ENCODE measurements at places on chromosomes 7 and 10.

DNA sequence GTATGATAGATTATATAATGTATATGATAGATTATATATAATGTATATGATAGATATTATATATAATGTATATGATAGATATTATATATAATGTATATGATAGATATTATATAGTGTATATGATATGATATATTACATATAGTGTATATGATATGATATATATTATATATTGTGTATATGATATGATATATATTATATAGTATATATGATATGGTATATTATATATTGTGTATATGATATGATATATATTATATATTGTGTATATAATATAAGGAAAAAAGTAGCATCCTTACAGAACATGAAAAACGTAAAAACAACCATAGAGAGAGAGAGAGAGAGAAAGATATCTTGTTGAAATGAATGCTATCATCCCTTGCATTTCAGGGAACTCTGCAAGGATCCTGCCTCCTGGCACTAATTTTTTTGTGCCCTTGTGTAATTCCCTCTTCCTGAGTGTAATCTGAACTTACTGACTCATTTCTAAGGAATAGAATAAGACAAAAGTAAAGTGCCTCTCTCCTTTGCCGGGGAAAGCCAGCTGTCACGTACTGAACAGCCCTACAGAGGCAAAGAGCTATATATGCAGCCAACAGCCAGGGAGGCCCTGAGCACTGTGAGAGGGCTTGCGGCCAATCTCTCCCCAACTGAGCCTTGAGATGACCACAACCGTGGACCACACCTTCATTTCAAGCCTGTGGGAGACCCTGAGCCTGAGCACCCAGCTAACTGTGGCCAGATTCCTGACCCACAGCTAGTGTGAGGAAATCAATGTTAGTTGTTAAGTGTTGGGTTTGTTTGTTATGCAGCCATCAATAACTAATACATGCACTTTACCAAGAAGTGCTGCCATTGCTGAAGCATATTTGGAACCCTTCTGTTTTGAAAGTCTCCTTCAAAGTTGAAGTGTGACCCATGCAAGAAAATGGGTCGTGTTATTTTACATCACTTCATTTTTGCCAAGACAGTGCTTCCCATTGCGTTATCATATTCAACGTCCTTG, 61.1 kb upstream of the EZH2 start:
- H3K4me3 ChIP-seq: no peak overlapping the region
- no peak for DNase-seq
- H3K4me1 ChIP-seq: no peaks in the 10 kb centered on the region
- no peaks in the 10 kb centered on the region for H3K36me3 ChIP-seq

DNA sequence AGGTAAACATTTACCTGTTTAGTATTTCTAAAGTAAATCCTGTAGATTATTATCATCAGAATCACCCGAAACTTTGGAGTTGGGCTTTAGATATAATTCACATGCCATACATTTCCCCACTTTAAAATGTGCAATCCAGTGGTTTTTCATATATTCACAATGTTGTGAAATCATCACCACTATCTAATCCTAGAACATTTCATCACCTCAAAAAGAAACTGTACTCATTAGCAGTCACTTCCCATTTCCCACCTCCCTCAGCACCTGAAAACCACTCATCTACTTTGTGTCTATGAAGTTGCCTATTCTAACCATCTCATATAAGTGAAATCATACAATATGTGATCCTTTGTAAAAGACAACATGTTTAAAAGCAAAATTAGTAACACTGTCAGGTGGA, 182.6 kb downstream of the FZD1 start:
- no peak overlapping the region for H3K4me3 ChIP-seq
- peaks cover 2% of the 10 kb centered on the region for H3K27me3 ChIP-seq
- H3K36me3 ChIP-seq: no peaks in the 10 kb centered on the region
- no peak for DNase-seq
- H3K27ac ChIP-seq: no peak overlapping the region

DNA sequence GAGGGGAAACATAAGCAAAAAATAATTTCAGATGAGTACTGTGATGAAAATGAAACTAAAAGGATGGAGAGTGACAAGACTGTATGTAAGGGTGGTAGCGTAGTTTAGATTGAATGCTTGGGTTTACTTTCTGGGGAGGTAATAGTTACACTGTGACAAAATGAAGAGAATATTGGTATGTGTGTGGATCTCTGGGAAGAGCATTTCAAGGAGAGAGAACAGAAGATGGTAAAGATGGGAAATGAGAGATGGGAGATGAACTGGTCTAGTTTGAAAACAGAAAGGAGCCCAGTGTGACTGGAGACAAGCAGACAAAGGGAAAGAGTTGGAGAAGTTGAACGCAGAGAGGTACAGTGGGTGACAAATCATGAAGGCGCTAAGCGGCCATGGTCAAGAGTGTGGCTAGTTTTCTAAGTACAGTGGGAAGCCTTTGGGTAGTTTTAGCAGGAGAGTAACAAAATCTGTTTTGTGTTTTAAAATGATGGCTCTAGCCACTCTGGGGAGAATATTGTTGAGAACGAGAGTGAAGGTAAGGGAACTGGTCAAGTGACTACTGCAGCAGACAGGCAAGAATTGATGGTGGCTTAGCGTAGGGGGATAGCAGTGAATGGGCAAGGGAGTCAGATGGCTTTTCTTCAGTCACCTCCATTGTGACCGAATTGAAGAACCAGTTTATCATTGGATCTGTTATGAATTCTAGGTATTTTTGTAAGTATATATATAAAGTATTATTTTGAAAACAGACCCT, 22.6 kb downstream of the PALS2 start:
- no peak for DNase-seq
- no peak overlapping the region for H3K4me3 ChIP-seq
- H3K27me3 ChIP-seq: no peaks in the 10 kb centered on the region
- peaks cover 3% of the 10 kb centered on the region for H3K36me3 ChIP-seq
- no peaks in the 10 kb centered on the region for H3K4me1 ChIP-seq

- DNase-seq: no peak
- H3K4me3 ChIP-seq: no peak overlapping the region
- H3K27ac ChIP-seq: no peak overlapping the region
- H3K36me3 ChIP-seq: no peaks in the 10 kb centered on the region
- H3K4me1 ChIP-seq: no peaks in the 10 kb centered on the region
- H3K27me3 ChIP-seq: no peaks in the 10 kb centered on the region
These were observed 27.8 kb upstream of the DMBT1 start for GRCh38 chr10:122532601-122533296.

- H3K27ac ChIP-seq: no peak overlapping the region
- no peaks in the 10 kb centered on the region for H3K36me3 ChIP-seq
- no peaks in the 10 kb centered on the region for H3K27me3 ChIP-seq
- no peak overlapping the region for H3K4me3 ChIP-seq
These were observed 408.3 kb upstream of the MGMT start for GRCh38 chr10:129058664-129059155.

GRCh38 chr7:42967391-42967790, 35.2 kb downstream of the MRPL32 start:
- H3K4me1 ChIP-seq: no peaks in the 10 kb centered on the region
- no peaks in the 10 kb centered on the region for H3K36me3 ChIP-seq
- DNase-seq: no peak
- H3K27me3 ChIP-seq: no peaks in the 10 kb centered on the region
- H3K4me3 ChIP-seq: no peak overlapping the region

GRCh38 chr7:66557214-66558200, 71.2 kb upstream of the KCTD7 start:
- no peak overlapping the region for H3K27ac ChIP-seq
- H3K4me3 ChIP-seq: no peak overlapping the region
- H3K4me1 ChIP-seq: no peaks in the 10 kb centered on the region

- H3K36me3 ChIP-seq: no peaks in the 10 kb centered on the region
- H3K27me3 ChIP-seq: no peaks in the 10 kb centered on the region
- no peak overlapping the region for H3K4me3 ChIP-seq
- no peak overlapping the region for H3K27ac ChIP-seq
- DNase-seq: no peak
- H3K4me1 ChIP-seq: no peaks in the 10 kb centered on the region
These were observed 5.1 kb downstream of the NME8 start for GRCh38 chr7:37853468-37853867.

DNA sequence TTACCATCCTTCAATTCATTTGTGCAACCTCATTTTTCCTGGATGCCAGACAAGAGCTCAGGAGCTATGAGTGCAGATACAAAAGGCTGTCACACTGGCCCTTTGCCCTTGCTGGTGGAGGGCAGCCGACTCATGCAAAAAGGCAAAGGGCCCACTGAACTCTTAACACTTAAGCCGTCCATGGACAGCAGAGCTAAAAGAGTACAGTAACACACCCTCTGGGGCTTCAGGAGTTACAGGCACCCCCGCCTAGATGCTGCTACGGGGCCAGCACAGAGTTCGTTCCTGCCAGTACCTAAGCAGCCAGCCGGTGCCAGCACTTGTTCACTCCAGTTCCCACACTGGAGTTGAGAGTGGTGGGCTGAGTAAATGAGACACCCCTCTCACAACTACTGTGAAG, 69.9 kb upstream of the MRLN start:
- DNase-seq: no peak
- no peaks in the 10 kb centered on the region for H3K4me1 ChIP-seq
- H3K4me3 ChIP-seq: no peak overlapping the region
- H3K27ac ChIP-seq: no peak overlapping the region

DNA sequence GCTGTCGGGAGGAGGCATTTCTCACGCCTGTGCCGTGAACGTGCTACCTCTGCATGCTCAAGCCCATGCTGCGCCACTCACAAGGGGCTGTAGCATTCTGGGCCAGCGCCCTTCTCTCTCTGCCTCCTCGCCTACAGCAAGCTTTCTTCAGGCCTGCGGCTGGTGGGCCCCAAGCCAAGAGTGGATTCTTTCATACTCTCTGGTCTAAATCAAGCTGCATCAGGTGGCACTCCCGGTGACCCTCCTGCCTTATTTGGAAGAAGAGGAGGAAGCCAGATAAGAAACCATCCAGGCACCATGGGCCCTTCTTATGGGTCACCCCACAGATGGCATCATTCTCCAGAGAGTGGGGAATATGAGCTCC, 86.7 kb upstream of the DUSP5 start:
- DNase-seq: no peak
- no peaks in the 10 kb centered on the region for H3K36me3 ChIP-seq
- H3K27me3 ChIP-seq: no peaks in the 10 kb centered on the region
- H3K4me1 ChIP-seq: peaks cover 4% of the 10 kb centered on the region
- no peak overlapping the region for H3K4me3 ChIP-seq

DNA sequence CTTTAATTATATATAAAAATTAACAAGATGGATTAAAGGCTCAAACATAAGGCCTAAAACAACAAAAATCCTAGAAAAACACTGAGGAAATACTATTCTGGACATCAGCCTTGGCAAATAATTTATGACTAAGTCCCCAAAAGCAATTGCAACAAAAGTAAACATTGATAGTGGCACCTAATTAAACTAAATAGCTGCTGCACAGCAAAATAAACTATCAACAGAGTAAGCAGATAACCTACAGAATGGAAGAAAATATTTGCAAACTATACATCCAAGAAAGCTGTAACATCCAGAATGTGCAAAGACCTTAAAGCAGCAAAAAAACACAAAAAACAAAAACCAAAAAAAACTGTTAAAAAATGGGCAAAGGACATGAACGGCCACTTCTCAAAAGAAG, 384.0 kb upstream of the SEMA3D start:
- no peak for DNase-seq
- no peak overlapping the region for H3K27ac ChIP-seq
- H3K4me1 ChIP-seq: no peaks in the 10 kb centered on the region

DNA sequence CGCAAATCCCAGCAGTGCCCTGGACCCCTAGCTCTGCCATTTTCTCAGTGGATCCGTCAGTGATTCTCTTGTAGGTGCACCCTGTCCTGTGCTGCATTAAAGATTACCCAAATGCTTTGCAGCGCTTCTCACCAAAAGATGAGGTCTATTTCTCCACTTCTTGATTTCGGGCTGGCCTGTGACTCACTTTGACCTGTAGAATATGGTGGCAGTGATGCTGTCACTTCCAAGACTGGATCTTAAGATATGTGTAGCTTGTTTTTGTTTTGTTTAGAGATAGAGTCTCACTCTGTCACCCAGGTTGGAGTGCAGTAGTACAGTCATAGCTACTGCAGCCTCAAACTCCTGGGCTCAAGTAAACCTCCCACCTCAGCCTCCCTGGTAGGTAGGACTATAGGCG, 37.0 kb upstream of the ZMIZ1 start:
- H3K36me3 ChIP-seq: no peaks in the 10 kb centered on the region
- H3K27me3 ChIP-seq: no peaks in the 10 kb centered on the region
- no peak overlapping the region for H3K4me3 ChIP-seq
- H3K27ac ChIP-seq: no peak overlapping the region

DNA sequence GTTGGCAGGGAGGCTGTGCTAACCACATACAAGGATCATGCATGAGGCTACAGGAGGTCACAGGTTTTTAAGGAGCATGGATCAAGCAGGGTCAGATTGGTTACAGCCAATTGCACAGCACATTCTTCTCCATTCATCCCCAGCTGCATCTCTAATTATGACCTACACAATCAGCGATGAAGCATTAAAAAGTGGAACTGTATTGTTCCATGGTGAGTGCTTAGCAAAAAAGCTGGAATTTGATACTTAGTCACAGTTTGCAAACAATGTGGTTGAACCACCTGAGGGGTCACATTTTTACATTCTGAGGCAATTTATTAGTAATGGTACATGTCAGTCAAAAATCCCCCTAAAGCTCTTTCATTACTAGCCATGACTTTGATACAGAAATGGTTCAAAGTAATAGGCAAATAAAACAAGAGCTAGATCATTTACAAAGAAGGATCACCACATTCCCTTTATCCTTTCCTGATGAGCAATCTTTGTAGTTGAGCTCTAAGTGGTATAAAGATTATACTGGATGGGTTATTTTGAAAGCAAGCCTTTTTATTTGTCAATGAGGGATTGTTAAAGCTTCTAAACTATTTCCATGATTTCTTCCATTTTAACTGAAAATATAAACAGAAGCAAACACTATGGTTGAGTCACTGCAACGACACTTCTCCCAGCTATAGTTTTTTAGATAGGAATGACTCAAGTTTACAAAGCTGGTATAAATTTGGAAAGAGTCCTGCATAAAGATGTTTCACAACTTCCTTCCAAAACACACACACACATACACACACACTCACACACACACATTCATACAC, 217.8 kb upstream of the SEMA3A start:
- no peak overlapping the region for H3K4me3 ChIP-seq
- H3K36me3 ChIP-seq: no peaks in the 10 kb centered on the region
- DNase-seq: no peak

DNA sequence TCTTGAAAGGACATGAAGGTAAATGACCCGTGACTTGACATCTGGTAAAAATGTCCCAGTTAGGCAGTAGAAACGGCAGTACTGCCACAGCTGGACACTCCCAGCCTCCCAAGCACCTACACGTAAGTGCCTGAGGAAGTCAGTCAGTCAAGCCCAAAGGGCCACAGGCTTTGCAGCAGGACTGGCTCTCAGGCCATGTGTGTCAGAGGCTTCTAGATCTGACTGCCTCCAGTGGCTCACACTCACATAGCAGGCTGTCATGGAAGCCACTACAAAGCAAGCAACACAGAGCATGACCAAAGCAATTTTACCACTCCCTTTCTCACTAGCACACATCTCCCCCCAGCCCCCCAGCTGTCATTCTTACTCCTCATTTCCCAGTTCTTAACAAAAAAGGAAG, 17.8 kb upstream of the CCNJ start:
- DNase-seq: no peak
- no peaks in the 10 kb centered on the region for H3K36me3 ChIP-seq
- no peak overlapping the region for H3K4me3 ChIP-seq
- H3K27me3 ChIP-seq: no peaks in the 10 kb centered on the region
- no peak overlapping the region for H3K27ac ChIP-seq
- H3K4me1 ChIP-seq: no peaks in the 10 kb centered on the region

GRCh38 chr7:151390598-151391357, 19.1 kb downstream of the WDR86 start:
- peaks cover 12% of the 10 kb centered on the region for H3K4me1 ChIP-seq
- H3K27ac ChIP-seq: no peak overlapping the region
- no peaks in the 10 kb centered on the region for H3K36me3 ChIP-seq
- no peak for DNase-seq
- H3K27me3 ChIP-seq: no peaks in the 10 kb centered on the region
